Forelimb muscle (tissue), 1 donor: ENCODE measurements at places on chromosomes 1 and 21. TPM values are rescaled to one million over a fixed set of nuclear protein-coding genes. Genes with fewer than 3 reads are reported as not detected.

The TRIM17 gene
- 0.63 TPM for polyA plus RNA-seq

The CLCA1 gene
- polyA plus RNA-seq, result not detected

The DISP3 gene
- 0.32 TPM for polyA plus RNA-seq

The OR14A16 gene
- polyA plus RNA-seq, result not detected

The GJA4 gene
- 35.0 TPM for polyA plus RNA-seq

The LINGO4 gene
- 0.47 TPM for polyA plus RNA-seq

The XPR1 gene
- polyA plus RNA-seq, result 9.1 TPM

The SMYD3 gene
- polyA plus RNA-seq, result 7.9 TPM

DNA sequence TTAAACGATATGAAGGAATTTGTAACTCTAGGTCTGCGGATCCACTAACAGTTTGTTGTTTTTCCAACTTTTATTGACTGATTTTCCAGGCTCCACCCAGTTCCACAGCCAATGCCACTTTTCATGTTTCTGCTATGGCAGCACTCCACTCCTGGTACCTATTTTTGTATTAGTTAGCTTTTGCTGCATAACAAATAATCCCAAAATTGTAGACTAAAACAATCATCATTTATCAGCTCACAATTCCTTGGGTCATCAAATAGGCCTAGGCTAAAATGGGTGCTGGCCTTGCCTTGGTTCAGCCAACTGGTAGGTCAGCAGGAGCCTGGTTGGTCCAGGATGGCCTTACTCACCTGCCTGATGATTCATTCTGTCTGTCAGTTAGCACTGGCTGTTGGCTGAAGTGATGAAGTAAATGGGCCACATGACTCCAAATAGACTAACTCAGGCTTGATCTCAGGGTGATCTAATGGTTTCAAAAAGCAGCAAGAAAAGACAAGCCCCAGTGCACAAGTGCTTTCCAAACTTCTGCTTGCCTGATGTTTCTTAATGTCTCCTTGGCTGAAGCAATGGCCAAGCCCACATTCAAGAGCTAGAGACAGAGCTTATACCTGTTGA, 3.2 kb upstream of the C8B start:
- no peak for DNase-seq

DNA sequence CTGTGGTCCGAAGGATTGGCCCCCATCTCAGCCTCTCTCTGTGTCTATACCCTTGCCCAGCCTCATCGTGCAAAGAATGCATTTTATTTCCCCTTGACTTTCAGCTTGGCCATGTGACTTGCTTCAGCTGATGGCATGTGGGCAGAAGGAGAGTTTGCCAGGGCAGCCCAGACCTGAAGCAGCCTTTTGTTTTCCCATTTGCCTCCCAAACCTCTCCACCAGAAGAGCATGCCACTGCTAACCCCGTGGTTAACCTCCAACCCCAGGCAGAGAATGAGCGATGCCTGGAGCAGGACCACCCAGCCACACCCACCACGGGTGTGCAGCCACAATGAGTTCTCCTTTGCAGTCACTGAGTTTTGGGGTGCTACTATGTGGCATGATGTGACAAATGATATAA, 136.4 kb downstream of the SETD4 start:
- DNase-seq, result no peak

DNA sequence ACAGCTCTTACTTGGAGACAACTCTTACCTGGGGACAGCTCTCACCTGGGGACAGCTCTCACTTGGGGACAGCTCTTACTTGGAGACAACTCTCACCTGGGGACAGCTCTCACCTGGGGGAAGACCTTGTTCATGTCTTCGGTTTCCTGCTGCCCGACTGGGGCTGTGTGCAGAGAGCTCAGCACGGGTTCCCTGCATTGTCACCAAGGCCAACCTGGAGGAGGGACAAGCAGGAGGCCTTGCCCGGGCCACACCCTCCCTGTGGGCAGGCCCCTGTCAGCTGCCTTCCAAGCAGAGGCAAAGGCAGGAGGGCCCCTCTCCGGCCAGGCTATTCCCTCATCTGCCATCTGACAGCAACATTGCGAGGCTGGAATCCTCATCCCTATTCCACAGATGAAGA, at the start of gene LDLRAD1:
Gene LDLRAD1 (minus strand): TSS at position 208 of the 400 bp plus-strand sequence. CDS start 74 bp downstream, at position 134.
- DNase-seq, result no peak

- DNase-seq, result no peak
Measured at GRCh38 chr1:212451416-212452322, 18.9 kb downstream of the NENF start.

DNA sequence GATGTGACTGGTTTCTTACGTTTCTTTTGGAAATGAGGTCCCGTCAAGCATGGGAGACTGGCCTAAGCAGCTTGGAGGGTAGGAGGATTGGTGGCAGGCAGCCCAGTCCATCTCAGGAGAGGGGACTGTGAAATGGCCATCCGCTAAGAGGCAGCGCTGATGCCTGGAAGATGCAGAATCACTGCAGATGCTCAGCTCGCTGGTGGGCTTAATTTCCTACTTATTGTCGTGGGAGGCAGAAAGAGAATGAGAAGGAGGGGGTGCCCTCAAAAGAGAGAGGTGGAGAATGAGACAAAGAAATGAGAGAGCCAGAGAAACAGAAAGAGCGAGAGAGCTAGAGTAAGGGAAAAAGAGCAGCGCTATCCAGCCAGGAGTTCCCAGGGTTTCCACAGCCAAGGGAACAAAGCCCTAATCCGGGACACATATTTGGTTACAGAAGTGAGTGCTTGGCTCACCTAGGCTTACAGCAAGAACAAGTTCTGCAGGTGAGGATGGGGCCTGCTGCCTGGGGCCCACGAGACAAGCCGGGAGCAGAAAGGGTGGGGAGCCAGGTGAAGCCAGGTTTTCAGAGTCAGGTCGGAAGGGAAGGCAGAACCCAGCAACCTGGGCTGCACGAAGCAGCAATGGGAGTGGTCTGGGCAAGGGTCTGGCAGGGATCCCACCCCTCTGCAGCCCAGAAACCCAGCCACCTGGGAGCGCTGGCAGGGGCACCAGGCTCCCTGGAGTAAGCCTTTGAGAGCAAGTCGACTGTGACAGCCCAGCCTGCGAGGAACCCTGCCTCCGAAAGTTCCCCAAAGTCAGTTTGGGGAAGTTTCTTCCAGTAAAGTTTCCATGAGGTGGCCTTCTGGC, 5.8 kb downstream of the ECE1 start:
- DNase-seq, result no peak

DNA sequence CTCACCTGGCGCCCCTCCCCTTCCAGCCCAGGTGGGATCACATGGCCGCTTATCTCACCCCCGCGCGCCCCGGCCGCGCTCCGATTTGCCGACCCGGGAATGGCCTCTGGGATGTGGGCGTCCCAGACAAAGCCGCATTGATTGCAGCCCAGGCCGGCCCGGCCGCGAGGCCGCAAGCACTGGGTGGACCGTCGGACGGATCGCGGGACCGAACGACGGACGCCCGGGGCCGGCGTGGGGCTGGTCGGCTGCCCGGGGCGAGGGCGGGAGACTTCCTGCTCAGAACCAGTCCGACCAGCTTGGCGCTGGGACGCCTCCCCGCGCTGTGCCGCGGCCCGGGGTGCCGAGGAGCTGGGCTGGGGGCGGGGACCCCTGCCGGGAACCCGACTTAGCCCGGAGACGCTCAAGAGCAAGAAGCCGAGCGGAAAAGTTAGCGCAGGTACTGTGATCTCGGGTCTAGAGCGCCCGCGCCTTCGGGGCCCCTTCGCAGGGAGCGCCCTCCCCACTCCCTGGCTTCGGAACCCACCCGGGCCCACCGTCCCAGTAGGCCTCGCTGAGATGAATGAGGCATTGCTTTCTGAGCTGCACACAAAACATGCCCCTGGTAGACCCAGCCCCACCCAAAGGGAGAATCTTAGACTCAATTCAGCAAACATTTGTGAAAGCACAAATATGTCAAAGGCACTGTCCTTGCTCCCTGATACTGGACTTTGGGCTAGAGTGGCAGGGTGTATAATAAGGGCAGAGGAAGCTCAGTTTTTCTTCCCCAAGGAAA, 415 bp upstream of the LAD1 start:
- no peak for DNase-seq

- DNase-seq, result no peak
Measured at GRCh38 chr1:21514245-21514644, 5.0 kb downstream of the ALPL start.

GRCh38 chr1:12598974-12599373, 19.0 kb downstream of the DHRS3 start:
- DNase-seq, result no peak

- no peak for DNase-seq
Measured at GRCh38 chr1:197666769-197667285, 108.5 kb downstream of the DENND1B start.

GRCh38 chr21:41037936-41038335, 130.0 kb upstream of the BACE2 start:
- DNase-seq, result no peak

DNA sequence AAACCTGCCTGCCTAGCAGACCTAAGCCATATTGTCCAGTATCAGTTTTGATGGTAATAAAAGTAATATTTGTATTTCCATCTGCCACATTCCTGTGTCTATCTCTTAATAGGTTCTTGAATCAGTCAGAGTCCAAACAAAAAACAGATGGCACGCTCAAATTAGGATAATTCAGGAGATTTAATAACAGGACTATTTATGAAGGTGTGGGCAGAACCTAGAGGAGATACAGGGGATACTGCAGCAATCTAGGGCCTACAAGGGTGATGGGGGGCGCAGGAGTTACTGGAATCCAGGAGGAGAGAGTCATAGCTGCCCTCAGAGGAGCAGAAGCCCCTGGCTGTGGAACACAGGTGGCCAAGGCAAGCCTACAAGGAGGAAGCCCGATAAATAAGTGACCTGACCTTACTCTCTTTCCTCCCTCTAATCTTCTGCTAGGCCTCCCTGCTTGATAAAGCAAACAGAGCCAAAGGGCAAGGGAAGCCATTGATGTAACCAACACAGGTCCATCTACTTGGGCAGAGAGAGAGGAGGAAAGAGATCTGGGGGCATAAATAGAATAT, 11.9 kb upstream of the HYI start:
- DNase-seq, result no peak

DNA sequence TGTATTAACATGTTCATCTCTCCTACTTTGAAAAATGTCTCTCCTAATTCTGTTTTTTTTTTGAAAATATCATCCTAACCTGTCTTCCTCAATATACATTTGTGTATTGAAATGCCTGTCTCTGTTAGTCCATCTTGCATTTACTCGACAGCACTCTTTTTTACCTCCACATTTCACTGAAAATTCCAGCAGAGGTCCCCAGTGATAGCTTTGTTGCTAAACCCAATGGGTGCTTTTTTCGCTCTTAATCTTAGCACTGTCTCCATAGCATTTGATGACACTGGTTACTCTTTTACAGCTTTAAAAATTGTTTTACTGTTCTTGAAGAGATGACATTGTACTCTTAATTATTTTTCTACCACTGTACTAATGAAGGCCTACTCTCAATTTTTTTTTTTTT, 10.8 kb downstream of the OSBPL9 start:
- no peak for DNase-seq

- DNase-seq, result no peak
Measured at GRCh38 chr1:14511166-14511680, 87.3 kb upstream of the KAZN start.

GRCh38 chr21:38498057-38498833, at the start of gene ERG:
TSS of gene ERG (minus strand) at chr21:38498477. CDS start at chr21:38498380, 97 bp downstream.
- DNase-seq, result no peak

DNA sequence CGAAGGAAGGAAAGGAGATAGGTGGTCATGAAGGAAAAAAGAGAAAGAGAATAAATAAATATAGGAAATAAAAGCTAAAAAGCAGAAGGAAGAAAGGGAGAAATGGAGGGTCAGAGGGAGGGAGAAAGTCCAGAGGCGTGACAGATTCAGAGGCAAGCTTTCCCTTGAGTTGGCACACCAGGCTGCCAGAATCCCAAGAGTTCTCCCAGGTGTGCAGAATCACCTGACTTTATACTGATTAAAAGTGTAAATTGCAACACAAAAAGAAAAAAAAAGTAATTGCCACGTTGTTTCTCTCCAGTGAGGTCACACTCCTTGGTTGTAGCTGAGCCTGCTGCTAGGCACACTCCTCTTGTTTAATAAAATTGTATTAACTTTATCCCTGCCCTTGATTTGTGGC, 669.9 kb upstream of the PKN2 start:
- DNase-seq, result no peak

- DNase-seq, result no peak
Measured at GRCh38 chr1:20472860-20473711, 12.9 kb downstream of the CAMK2N1 start.

GRCh38 chr1:14476170-14476955, 122.1 kb upstream of the KAZN start:
- DNase-seq, result no peak

DNA sequence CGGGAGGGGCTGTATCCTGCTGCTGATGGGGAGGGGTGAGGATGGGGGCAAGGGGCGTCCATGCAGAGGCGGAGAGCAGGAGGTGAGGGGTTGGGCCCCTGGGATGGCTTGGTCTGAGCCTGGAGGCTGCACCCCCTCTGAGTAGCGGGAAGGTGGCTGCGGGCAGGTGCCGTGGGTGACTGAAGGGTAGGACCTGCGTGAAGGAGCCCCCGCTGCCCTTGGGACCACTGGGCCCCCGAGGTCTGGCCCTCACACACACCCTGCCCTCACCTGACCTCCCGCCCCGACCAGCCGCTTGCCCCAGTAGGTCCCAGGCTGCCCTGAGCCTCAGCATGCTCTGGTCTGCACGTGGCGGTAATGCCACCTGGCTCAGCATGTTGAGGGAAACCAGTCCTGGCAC, 12.8 kb upstream of the SKI start:
- no peak for DNase-seq

- no peak for DNase-seq
Measured at GRCh38 chr1:187010571-187011309, 182.0 kb downstream of the PLA2G4A start.

- DNase-seq, result no peak
Measured at GRCh38 chr1:10170239-10170574, 40.2 kb upstream of the KIF1B start.

GRCh38 chr1:241396747-241397681, 40.0 kb upstream of the RGS7 start:
- DNase-seq, result no peak

DNA sequence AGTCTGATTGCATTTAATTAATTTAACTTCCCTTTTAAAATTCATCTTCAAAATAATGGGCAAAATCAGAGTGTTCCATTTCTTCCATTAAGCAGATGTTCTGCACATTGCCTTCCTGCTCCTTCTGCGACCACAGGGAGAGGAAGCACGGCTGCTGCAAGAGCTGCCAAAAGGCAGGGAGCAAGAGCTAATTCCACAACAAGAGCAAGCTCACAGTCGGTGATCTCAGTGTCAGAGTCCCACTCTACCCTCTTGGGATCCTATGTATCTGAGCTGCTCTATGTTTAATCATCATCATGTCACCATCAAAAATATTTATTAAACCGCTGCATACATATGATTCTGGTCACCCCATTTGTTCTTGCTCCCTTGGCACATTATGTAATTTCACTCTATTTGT, 255.3 kb upstream of the CAMK1G start:
- DNase-seq, result no peak

DNA sequence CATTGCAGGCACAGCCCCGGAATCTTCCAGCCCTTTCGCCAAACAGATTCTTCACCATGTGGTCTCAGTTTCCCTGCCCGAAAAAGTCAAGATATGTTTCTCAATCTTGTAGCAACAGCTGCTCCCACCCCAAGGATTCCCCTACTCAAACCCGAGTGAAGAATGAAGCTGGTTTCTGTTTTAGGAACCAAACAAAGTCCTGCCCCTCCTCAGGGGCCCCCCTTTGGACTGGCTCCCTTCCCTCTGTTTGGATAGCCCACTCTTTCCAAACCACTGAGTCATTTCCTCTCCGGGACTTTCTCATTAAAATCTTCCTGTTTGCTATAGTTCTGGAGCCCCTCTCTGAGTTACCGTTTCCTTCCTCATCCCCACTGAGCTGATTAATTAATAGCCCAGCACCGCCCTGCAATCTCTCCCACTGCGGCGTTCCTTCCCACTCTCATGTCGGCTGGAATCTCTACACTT, 100.9 kb downstream of the TSEN15 start:
- DNase-seq, result no peak

GRCh38 chr1:246012341-246012740, 494.7 kb downstream of the SMYD3 start:
- DNase-seq, result no peak
